ENCODE measurements at places on chromosomes 4 and X.

GRCh38 chr4:158590306-158590705 is 68.6 kb downstream of the RXFP1 start:
- DNase-seq, result no peak

DNA sequence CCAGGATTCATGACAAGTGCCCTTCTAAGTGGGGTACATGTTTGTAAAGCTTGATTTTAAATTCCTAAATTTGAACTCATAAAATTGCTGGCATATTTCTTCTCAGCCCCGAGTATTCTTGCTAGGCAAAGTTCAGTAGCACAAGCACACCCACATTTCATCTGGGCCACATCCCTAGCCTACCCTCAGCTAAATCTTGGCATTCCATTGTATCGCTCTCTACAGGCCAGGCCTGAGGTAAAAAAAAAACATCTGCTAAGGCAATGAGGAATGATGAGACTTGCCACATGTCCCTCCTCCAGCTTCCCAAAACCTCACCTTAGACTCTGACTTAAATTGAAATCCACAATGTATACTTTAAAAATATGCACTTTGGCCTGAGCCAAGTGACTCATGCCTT is 51.4 kb upstream of the VCX3B start:
- DNase-seq, result no peak

DNA sequence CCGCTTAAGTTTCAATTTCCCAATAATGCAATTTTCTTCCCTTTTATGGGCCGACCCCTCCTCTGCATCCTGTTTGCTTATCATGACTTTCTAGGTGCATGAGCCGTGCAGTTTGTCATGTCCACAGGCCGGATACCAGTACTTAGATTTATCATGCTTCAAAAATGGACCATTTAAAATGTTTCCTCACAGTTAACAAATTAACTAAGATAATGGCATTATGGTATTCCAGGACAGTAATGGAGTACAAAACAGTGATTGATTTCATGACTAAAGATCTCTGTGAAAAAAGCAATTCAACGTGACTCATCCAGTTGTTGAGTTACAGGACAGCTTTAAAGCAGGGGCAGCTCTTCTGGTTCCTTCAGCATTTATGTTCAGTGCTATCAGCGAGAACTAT is 23.0 kb downstream of the SNX25 start:
- DNase-seq, result no peak

GRCh38 chr4:1203026-1203616 is 30.7 kb upstream of the SPON2 start:
- no peak for DNase-seq

GRCh38 chr4:70062000-70062399 is 11.8 kb downstream of the HTN1 start:
- no peak for DNase-seq

DNA sequence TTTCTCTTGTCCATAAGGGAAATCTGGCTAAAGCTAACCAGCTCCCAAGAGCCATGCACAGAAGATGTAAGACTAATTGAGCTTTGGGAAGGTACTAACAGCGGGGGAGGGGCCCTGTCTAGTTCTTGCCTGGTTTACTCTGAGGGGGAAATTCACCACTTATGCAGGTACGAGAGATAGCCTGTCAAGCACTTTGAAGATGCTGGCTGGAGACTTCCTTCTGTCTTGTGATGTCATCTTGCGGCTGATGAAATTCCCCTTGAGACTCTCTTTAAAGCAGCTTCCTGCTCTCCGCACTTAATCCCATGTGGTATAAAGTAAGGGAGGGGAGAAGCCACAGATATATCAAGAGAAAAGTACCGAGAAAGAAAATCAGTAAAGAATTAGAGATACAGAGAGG is 345.3 kb downstream of the MAPK10 start:
- DNase-seq, result no peak

GRCh38 chr4:128225148-128225547 is 62.5 kb downstream of the PGRMC2 start:
- no peak for DNase-seq

DNA sequence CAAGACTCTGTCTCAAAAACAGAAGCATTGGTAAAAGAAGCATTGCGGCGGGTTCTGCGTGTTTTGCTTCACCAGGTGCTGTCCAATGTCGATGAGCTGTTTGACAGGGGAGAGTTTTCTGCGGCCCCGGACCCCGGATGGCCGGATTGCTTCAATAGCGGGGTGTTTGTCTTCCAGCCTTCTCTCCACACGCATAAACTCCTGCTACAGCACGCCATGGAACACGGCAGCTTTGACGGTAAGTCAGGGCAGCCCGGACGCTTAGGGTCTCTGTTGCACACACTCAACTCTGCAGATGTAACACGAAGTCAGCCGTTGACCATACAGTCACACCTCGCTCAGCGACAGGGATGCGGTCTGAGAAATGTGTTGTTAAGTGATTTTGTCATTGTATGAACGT is 26.2 kb downstream of the GYG2 start:
- DNase-seq, result no peak

GRCh38 chr4:110630688-110631402 is 8.0 kb upstream of the PITX2 start:
- DNase-seq, result no peak

DNA sequence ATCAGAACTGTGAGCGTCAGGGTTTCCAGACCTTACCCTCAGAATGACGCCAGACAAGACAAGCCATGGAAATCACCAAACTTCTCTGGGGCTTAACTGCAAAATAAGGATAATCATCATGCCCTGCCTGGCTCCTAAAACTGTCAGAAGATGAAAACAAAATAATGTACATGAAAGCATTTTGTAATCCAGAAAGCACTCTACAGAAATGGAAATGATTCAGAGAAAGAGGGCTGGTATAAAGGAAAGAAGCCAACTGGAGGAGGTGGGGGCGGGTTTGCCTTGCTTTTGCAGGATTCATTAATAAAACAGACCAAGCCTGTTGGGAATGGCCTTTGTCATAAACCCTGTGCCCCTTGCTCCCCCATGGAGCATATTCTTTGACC is 47.3 kb downstream of the SEPSECS start:
- DNase-seq, result no peak

- no peak for DNase-seq
These were observed 184.0 kb upstream of the ANK2 start for GRCh38 chr4:112865443-112865842.

GRCh38 chrX:123422875-123423274 is 238.8 kb downstream of the GRIA3 start:
- no peak for DNase-seq

GRCh38 chr4:138522366-138522765 is 280.2 kb upstream of the SLC7A11 start:
- no peak for DNase-seq

DNA sequence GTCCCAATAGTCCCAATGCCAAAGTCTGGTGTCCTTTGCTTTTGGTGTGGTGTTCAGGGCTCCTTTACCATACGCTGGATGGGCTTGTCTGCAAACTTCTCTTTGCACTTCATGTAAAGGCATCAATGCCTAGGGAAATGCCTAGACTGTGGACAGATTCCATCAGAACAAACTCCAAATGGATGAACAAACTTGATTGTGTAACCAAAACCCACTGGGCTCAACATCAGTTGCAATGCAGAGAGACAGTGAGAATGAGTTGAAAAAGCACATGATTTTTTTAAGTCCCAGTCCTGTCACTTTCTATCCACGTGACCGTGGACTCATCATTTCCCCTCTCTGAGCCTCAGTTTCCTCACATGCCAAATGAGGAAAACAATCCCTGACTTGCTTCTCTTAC is 4.9 kb downstream of the ATP1B4 start:
- no peak for DNase-seq

- no peak for DNase-seq
These were observed 159.0 kb downstream of the DCLK2 start for GRCh38 chr4:150237110-150237872.

DNA sequence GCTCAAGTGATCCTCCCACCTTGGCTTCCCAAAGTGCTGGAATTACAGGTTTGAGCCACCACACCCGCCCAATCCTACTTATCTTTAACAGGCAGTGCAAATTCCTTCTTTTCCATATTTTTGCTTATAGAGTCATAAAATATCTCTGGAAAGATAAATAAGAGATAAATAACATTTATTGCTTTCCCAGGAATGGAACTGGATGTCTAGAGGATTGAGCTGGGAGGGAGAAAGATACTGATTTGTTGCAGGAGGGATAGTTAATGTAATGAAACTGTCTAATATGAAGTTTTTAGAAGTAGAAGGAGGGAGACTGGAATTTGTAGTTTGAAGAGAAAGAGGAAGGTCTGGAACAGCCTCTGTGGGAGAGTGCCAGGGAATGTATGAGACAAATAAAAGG is 20.2 kb downstream of the ITGB1BP2 start:
- no peak for DNase-seq

DNA sequence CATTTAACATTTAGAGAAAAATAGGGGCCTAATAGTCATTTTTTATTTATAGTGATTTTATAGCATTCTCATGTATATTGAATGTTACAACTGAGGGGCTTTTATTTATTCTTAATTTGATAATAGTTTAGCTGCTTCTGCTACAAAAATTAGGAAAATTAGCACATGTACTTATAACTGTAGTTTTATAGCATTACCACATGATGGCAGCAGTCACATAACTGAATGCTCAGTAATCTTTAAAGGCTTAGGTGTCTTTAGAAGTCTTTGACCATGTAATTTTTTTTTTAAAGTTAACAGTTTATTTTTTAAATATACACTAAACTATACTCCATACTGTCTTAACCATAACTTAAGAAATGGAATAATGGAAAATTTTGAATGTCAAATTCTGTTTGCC is 136.6 kb downstream of the STAG2 start:
- DNase-seq, result no peak

DNA sequence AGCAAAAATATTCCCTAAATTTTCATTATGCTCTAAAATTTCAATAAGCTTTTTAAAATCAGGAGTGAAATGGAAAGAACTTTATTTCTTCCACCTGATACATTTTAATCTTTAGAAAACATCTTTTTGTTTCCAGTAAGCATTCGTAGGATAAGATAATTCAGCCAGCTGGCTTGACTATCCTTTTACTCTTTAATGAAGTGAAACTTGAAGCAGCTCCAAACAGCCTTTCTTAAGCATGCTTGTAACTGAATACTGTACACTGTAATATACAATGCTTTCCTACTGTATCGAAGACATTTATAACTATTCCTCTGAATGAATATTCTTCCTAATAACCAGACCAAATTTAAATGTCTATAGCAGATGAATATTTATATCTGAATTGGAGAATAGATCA is 98.8 kb downstream of the KLHL4 start:
- DNase-seq, result no peak

- DNase-seq, result no peak
These were observed 1.3 kb downstream of the CXCL10 start for GRCh38 chr4:76022031-76022430.

GRCh38 chr4:139312552-139313332 is 10.5 kb upstream of the NDUFC1 start:
- DNase-seq, result no peak

DNA sequence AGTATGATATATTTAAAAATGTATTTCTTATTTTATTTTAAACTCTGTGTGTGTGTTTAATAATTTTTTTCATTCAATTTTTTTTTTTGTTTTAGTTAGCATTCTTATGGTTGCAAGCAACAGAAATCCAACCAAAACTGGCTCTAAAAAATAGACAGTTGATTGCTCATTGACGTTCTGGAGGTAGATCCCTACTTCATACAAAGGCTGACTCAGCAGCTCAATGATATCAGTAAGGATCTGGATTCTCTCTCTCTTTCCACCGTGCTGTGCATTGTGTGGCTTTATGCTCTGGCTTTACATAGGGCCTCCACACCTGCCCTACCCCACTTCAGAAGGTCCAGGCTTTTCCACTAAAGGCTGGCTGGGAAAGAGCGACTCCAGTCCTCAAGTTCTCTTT is 117.8 kb downstream of the UCHL1 start:
- no peak for DNase-seq

DNA sequence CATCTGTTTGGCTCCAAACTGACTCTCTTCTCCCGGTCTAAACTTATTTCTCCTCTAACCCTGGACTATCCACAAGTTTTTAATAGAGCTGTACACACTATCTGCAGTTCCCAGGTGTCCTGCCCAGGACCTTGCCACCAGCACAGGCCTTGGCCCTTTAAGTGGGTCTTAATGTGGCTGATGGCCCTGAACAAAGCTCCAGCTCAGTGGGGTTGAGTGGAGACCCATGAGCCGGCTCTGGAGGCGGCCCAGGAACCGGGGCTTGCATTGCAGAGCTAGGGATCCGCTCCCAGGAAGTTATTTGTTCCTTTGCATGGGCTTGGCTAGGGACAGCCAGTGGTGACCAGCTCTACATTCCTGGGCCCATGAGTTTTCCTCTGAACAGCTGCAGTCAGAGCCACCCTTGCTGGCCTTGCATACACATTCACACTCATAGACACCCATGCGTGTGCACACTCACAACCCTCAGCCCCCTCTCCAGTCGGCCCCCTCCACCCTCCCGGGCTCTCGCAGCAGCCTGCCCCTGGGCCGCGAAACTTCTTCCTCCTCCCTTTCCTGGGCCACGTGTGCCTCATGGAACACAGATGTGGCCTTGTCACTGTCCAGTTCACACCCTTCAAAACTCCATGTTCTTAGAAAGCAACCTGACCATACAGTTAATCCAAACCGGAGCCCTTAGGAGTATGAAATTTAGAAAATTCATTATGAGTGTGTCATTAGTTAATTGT is 58.2 kb downstream of the GPR143 start:
- no peak for DNase-seq

DNA sequence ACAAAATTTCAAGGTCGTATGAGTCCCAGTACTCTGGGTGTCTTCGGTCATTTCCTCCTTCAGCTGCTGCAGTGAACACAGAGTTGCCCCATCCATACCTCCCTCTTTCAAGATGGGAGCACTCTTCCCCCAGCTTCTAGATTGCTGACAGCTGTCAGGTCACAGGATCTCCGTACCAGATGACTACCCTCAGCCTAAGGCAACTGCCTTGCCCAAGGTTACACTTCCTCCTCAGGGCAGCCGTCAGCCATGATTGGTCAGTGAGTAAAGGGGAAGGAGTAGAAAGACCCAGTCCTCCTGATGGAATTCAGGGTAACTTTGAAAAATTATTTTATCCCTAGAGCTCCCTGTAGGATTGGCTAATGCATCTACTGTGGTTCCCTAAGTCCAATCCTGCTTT is 81.6 kb downstream of the NAF1 start:
- no peak for DNase-seq

DNA sequence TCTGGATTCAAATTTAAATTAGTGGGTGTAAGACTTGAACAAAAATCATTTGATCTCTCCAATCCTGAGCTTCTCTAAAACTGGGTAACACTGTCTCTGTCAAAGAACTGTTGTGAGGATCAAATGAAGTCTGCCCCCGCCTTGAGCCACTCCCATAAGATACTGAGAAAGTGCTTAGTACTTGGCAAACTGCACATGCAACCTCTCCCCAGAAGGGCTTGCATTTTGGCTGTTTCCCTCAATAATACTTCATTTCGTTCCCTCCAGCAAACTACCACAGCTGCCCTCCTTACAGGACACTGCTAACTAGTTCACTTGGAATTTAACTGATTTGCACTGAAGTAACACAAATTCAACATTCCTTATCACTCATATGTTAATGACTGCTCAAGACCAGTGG is 79.8 kb downstream of the APBB2 start:
- DNase-seq, result no peak

GRCh38 chr4:111494471-111494870 is 650.8 kb upstream of the FAM241A start:
- DNase-seq, result no peak

All from stimulated activated CD8-positive, alpha-beta memory T cell treated with anti-CD3 and anti-CD28 coated beads, Interleukin-4, amount 100 ng/mL, for 1 hour (primary cell).